ENCODE measurements at places on chromosomes 4 and X. TPM values are rescaled to one million over a fixed set of nuclear protein-coding genes. Genes with fewer than 3 reads are reported as not detected.

DNA sequence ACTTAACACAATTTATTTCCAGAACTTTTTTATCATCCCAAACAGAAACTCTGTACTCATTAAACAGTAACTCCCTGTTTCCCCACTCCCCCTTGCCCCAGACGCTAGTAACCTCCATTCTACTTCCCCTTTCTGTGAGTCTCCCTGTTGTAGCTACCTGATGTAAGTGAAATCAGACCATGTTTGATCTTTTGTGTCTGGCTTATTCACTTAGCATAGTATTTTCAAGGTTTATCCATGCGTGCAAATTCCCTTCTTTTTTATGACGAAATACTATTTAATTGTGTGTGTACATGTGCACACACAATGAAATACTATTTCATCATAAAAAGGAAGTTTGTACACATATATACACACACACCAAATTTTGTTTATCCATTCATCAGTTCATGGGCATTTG lies 5.2 kb downstream of the PKD2 start:
- no peak for DNase-seq

- DNase-seq: no peak
Measured at GRCh38 chr4:65033899-65034298, 624.6 kb upstream of the TECRL start.

DNA sequence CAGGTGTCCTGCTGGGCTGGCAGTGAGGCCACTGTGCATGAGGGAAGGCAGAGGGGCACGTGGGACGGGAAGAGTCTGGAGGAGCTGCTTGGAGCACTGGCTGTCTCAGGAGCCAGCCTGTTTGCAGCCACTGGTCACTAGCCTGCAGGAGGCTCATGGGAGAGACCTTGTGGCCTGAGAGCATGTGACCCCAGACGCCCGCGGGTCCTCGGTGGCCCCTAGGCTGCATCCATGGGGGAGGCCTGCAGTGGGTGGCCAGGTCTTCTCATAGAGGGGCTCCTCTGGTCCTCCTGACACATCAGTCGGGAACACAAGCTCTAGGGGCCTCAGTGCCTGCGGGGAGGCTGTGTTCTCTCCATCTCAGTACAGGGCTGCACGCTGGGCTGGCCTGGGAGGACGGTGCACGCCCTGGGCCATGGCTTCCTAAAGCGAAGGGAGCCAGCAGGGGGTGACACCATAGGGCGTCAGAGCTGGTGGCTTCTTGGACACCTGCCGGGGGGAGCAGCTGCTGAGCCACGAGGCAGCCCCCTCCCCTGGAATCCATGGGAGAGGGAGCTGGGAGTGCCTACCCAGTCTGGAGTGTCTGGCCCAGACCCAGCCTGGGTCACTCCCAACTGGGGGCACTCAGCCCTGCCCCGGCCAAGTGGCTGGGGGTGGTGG lies 12.3 kb downstream of the NAT8L start:
- DNase-seq: peak; percentile 46

DNA sequence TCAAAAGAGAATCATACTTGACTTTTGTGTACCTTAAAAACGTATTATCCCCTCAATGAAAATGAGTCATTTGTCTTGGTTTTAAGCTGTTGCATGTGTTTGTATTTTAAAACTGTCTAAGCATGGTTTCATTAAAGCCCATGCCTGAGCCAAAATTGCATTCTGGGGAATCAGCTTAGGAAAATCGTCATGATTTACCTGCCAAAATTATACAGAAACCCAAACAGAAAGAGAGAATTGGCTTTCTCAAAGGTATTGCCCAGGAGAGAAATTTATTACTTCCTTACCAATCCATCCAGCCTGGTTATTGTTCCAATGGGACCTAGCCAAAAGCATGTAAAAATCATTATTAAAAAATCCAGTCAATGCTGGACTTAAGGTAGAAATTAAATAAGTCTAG lies 37.6 kb downstream of the GPR174 start:
- DNase-seq: no peak

GRCh38 chrX:47902161-47902560 lies 65.5 kb downstream of the ZNF81 start:
- DNase-seq: no peak

DNA sequence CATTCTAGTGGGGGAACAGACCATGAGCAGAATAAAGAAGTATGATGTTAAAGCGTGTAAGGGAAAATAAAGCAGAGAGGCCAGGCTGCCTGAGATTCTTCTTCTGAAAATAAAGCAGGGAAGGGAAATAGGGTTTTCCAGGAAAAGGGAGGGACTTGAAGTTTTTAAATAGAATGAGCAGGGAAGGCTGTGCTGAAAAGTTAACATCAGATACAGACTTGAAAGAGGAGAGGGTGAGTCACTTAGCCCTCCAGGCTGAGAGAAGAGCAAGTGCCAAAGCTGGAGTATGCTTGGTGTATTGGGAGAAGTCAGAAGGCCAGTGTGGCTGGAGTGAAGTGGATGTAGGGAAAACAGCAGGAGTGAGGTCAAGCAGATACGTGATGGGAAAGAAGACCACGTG lies 10.0 kb upstream of the PLK4 start:
- DNase-seq: no peak

GRCh38 chr4:105551965-105552746 lies at the start of gene ARHGEF38:
Gene ARHGEF38, plus strand, starts transcription at chr4:105552620. Its CDS starts 146 bp downstream, at chr4:105552766.
- DNase-seq: no peak

- DNase-seq: peak; percentile 98
Measured at GRCh38 chr4:76251441-76252270, at the start of gene FAM47E. Gene FAM47E, plus strand, starts transcription at chr4:76251721. Its CDS starts 26 bp downstream, at chr4:76251747.

DNA sequence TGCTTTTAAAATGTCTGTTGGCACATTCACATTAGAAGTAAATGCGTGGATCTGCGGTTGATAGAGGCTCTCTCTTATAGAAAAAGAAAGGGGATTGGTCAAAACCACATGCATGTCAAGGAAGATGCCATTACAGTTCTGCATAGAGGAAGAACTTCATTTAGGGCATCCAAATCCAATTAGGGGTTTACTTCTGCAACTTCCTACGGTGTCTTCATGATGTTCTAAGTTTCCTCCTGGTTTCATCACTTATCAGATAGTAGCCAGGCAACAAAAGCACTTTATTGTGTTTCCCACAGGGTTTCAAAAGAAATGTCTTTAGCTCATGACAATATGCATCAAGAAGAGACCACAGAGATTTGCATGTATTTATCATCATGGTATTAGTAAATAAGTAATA lies 136.0 kb upstream of the HPGD start:
- DNase-seq: no peak

DNA sequence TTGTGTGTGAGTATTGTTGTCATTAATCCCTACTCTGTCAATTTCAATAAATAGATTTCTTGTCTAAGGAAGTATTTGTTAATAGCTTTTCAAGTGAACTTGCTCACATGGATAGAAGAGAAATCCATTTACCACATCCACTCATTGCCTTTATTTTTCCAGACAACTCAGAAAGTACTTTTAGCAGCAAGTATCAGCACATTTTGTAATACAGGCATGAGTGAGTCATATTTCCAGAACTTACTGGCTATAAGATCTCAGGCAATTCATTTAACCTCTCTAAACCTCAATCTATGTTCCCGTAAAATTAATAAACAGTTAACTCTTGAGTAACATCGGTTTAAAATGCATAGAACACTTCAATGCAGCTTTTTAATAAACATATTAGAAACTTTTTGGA lies 317.9 kb upstream of the PCDH7 start:
- DNase-seq: no peak

GRCh38 chr4:77800483-77801259 lies 18.5 kb downstream of the CNOT6L start:
- no peak for DNase-seq

DNA sequence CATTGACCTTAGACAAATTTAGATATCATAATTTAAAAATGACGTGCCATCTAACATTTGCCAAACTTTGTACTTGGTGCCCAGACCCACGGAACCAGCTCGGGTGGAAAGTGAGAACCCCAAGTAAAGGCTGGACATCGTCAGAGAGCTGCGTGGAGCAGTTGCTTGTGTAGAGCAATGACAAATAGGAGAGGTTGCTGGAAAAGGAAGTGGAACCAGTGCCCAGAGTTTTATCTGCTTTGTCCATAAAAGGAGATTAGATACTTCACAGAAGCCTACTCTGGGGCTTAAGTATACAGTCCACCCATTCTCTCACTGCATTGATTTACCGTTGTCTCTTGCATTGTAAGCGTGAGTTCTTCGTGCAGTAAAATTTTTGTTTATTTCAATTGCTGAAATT lies 5.4 kb upstream of the TBC1D1 start:
- no peak for DNase-seq

DNA sequence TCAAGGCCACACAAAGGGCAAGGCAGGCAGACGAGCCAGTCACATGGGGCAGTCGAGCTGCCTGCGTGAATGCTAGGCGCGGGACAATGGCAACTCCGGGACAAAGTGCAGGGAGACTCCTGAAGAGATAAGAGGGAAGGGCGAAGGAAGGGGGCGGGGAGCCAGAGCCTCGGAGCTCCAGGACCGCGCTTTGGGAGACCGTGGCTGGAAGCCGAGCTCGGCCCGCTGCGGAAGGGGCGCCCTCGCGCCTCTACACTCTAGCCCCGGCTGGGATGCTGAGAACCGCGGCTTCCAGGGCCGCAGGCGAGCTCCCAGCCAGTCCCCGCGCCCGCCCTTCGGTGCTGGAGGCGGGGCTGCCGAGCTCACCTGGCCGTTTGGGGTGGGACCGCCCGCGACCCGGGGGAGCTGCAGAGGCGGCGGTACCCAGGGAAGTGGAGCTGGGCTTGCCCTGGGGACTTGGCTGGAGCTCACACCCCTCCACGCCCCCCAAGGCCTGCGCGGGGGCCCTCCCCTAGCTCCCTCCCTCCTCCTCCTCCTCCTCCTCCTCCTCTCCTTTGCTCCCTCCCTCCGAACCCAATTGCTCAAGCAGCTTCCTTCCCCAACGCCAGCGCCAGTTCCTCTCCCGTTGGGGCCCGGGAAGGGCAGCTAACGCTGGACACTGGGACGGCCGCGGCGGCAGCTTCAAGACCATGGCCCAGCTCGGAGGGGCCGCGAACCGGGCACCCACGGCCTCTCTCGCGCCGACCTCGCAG lies at the start of gene SOWAHD:
Gene SOWAHD (plus strand): TSS at position 610 of the 752 bp plus-strand sequence. CDS start 80 bp downstream, at position 690.
- no peak for DNase-seq

Gene IL2
- total RNA-seq: not detected

Gene SPANXA1
- not detected for total RNA-seq

Gene CLRN2
- total RNA-seq: not detected

Gene GLRB
- 0.54 TPM for total RNA-seq

Gene PCDH10
- 10.0 TPM for total RNA-seq

Gene THAP9
- 13.2 TPM for total RNA-seq

Measured in H1 (cell line).